ENCODE measurements at places on chromosomes 5 and 9.
A peak's percentile ranks its signal among the peaks of the same experiment; 100 is the strongest.

DNA sequence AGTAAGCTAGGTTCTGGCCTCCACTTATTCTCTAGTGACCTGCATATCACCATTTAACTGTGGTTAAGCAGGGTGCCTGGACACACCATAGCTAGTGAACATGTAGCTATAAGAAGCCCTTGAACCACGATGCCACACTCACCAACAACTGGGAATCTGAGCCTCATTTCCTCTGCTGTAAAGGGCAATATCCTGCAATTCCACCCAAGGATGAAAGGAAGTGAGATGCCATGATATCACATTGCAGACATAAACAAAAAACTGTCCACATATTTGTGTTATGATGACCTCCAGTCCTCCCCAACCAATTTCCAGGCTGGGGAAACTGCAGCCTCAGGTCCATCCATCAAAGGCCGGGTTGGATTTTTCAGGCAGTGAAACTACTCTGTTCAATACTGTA, 10.4 kb downstream of the TNIP1 start:
- no peak for DNase-seq

GRCh38 chr5:56288873-56289601, 55.9 kb upstream of the ANKRD55 start:
- DNase-seq: no peak

- peak; percentile 76 for DNase-seq
Observed at GRCh38 chr9:133714606-133715294, 23.4 kb downstream of the SARDH start.

- peak; percentile 27 for DNase-seq
Observed at GRCh38 chr5:103472830-103473229, 89.8 kb downstream of the NUDT12 start.

- no peak for DNase-seq
Observed at GRCh38 chr5:32326216-32326772, 13.6 kb upstream of the MTMR12 start.

GRCh38 chr9:134445000-134445399, 118.7 kb downstream of the RXRA start:
- no peak for DNase-seq

- DNase-seq: no peak
Observed at GRCh38 chr5:150057052-150057451, 29.3 kb downstream of the CSF1R start.

- peak; percentile 1 for DNase-seq
Observed at GRCh38 chr5:27682600-27682999, 644.2 kb upstream of the CDH9 start.

DNA sequence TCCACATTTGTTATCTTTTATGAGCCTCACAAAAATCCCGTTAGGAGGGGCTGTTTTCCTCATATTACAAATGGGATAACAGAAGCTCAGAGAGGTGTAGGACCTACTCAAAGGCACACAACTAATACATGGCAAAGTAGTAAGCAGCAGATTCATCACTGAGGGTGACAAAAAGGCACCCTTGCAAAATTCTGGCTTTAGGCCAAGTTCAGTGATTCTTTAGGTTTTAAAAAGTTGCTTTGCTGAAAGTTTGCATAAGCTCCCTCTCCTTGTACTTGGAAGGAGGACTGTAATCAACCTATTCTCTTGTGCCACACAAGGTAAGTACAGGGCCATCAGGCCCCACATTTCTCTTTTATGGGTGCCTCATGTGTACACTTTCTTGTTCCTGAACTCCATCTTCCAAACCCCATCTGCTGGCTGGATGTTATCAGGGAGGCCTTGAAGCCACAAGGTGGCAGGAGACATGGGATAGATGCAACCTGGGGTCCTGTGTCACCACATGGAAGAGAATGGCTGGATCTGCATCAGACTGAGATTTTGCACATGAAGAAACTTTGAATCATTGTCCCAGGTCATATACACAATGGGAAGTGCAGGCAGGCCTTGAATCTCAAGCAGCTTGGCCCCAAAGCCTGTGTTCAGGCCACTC, 311.6 kb downstream of the MSX2 start:
- no peak for DNase-seq

GRCh38 chr5:106312360-106312759, 1358.4 kb downstream of the EFNA5 start:
- peak; percentile 64 for DNase-seq

GRCh38 chr5:28014779-28015178, 976.4 kb upstream of the CDH9 start:
- DNase-seq: no peak

DNA sequence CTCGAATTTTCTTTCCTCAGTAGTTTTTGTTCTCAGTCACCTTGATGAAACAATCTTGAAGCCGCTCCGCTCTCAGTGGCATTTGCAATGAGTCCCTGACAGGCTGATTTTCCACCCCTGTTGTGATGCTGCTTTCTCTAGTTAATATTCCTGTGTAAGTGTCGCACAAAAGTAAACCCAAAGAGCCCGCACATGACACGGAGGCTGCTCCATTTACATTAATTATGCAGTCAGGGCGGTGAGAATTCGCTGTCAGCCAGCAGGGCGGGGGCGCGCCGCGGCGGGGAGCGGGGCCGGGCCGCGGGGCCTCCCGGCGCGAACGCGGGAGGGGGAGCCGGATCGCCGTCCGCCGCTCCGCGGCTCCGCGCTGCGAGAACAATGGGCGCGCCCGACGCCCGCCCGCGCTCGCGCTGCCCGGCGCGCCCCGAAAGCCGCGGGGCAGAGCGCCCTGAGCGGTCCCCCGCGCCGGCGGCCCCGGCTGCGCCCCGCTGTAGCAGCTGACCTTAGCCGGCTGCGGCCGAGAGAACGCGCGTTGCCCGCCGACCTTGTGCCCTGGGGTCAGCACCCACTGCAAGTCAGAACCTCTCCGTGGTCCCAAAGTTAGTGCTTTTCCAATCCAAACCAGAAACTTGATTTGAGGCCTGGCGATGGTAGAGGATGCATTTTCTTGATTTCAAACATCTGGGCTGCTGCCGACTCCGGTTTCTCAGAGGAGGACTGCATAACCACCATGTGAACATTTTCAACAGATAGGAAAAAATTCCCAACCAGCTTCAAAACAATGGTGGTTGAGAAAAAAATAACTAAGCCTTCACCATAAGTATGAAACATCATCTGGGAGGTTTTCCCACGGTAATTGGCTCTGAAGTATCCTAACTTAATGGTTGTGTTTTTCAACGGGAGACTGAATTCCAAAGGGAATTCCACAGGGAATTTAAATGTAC, 142.6 kb downstream of the PBX3 start:
- DNase-seq: peak; percentile 53

DNA sequence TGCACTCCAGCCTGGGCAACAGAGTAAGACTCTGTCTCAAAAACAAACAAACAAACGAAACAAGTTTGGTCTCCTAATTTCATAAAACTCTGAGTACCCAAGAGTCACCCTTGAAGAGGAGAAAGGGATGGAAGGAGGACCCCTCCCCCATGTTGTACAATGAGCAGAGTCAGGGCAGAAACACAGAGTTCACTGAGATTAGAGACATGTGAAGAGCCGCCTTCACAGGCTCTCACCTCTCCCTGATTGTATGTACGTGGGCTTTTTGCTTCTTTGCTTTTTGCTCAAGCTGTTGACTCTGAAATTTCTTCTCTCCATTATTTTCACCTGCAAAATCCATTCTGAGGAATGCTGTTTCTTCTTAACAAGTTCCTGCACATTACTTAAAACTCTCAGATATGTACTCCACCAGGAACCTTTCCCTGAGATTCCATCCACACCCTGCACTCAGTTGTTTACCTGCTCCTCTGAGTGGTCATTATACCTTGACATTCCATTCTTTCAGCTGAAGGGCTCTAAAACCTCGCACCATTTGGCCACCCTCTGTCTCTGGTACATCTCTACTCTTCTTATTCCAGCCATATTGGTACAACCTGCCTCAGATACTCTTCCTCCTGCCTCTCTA, 44.4 kb upstream of the ABCA1 start:
- DNase-seq: no peak

GRCh38 chr5:26681861-26682260, 356.5 kb downstream of the CDH9 start:
- no peak for DNase-seq

- DNase-seq: peak; percentile 46
Observed at GRCh38 chr9:116100711-116101121, 52.9 kb upstream of the PAPPA start.

DNA sequence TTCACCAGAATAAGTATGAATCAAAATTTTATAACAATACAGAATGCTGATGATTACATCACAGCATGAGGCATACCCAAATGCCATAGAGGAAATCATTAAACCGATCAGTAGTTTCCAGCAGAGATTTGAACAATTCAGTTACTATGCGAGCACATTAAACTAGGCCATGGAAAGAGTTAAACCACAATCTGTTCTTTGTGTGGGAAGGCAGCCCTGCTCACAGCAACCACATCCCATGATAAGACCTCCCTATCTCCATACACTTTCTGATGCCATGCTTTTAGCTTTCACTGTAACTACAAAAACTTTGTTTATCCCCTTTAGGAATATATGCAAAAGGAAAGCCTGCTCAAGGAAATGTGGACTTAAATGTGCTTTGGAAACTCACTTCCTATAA, 4.5 kb downstream of the NFIB start:
- DNase-seq: peak; percentile 24

DNA sequence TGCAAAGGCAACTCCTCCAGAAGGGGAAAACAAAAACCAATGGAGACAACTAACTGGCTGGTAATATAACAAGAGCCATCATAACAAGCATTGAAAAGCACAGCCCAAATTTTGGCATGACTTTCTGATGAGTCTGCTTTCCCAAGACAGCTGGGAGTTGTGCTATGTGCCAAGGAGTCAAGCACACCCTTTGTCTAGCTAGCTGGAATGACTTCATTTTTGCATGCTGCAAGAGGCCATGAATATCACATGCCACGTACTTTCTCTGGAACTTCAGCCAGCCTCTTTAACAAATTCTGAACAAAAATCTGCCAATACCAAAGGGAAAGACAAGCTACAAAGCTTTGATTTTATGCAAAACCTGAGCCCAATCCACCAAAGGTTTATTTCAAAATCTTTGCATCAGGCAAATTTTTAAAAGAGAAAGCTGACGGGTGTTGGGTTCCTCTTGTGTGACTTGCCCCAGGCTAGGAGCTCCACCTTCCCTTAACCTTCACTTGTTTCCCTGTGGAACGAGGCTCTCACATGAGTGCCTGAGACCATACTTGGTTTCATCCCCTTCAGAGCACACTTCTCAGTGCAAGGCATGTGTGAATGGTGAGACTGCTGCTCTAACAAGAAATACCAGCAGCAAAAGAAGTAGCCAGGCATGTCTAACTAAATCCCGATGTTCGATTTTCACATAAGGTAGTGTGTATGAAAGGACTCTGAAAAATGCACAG, 47.3 kb downstream of the S1PR3 start:
- peak; percentile 87 for DNase-seq

GRCh38 chr5:129771058-129771838, 23.4 kb downstream of the MINAR2 start:
- peak; percentile 59 for DNase-seq

GRCh38 chr9:134349936-134350335, 23.7 kb downstream of the RXRA start:
- no peak for DNase-seq

DNA sequence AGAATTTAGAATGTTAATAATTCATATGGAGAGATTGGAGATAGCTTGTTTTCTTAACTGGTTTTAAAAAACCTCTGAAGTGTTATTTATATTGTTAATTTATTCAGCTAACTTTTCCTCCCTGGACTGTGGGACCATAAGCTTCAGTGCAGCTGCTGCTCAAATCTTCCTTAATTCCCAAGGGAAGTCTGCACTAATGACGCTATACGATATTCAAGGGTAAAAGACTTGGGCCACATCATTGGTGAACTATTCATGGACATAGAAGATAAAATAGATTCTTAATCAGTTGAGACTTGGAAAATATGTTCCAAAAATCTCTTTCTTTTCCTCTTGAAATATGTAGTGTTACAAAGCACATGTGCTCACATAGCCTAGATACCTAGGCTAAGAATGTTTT, 31.1 kb upstream of the GAS1 start:
- DNase-seq: peak; percentile 59

- DNase-seq: peak; percentile 86
Observed at GRCh38 chr5:174794931-174795672, 70.7 kb downstream of the MSX2 start.

DNA sequence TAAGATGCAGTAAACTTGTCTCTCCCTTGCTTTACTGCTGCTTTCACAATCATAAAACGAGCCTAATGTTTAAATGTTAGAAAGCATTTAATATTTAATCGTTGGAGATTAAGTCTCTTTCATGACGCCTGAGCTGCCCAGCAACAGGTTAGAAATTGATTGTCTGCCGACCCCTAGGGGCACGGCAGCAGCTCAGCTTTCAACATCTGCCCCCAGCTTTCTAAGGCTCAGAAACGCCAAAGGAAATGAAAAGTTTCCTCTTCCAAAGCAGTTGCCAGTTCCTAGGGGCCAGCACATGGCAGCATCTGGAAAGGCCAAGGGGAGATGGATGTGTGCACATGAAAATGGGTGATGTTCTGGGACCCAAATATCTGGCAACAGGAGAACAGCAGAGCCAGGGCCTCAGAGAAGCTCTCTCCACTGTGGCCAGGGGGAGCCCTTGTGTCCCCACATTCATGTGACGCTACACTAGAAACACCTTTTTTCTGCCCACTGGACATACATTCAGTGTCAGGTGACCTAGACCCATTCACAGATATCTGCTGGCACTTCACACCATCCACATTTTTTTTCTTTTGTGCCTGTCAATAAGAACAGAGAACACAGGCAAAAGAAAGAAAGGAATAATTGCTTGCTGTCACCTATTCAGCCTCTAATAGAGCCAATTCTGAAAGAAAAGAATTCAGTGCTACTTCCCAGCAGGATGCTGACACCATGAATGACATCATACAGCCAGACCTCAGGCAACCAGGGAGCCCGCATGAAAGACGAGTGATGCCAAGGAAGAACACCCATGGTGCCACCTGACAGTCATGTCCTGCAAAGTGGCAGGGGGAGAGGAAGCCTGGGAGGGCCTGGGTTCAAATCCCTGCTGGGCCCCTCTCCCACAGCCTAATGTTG, 205.0 kb upstream of the TAS2R1 start:
- DNase-seq: no peak

- peak; percentile 88 for DNase-seq
Observed at GRCh38 chr5:9046756-9047481, 499.0 kb downstream of the SEMA5A start.

GRCh38 chr9:6015278-6016157, at the start of gene RANBP6:
TSS of gene RANBP6 (minus strand) at chr9:6015624. CDS start at chr9:6015607, 17 bp downstream.
- DNase-seq: peak; percentile 79

- no peak for DNase-seq
Observed at GRCh38 chr9:35652829-35653209, 2.1 kb upstream of the SIT1 start.

DNA sequence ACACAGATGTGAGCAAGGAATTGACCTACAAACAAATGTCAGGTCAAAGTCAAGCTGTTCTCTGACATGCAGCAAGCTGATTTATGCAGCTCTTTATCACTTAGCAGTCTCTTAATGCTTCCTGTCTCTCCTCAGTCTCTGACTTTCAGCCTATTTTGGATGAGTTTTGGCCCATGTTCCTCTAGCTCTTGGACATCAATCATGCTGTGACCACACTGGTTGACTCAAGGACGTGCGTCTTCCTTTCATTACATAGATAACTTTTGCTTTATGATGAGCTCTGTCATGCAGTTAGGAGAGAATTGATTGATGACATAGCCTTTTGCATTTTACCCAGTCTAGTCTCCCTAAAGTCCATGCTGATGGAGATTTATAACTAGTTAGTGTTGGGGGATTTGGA, 9.4 kb upstream of the REEP5 start:
- DNase-seq: peak; percentile 53
